ENCODE measurements at places on chromosomes 1 and 21.

DNA sequence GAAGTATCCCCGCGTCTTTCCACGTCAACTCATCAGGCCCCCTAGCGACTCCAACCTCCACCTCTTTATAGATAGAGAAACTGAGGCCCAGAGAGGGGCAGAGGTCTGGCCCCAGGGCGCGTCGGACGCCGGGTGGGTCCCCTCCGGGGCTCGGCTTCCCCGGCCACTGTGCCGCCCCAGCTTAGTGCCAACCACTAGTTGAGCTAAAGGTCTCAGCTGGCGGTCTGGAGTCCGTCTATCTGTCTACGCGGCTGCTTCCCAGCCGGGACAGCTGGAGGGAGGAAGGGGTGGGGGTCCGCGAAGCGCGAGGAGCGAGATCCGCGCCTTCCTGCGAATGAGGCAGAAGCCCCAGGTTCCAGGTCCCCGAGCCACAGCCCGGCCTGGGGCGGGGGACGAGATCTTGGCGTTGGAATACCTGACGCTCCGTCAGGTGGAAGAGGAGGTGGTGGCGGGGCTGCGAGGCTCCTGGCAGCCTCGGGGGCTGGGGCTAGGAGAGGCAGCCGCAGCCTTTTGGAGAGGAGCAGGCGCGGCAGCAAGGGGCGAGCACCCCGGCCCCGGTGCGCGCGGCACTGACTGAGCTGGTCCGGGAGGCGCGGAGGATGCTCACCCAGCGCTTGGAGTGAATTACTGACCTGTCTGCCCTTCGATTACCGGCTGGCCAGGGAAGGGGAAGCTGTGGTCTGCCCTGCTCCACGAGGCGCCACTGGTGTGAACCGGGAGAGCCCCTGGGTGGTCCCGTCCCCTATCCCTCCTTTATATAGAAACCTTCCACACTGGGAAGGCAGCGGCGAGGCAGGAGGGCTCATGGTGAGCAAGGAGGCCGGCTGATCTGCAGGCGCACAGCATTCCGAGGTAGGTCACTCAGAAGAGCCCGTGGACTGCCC lies 937 bp downstream of the PODN start:
- no peak for DNase-seq

DNA sequence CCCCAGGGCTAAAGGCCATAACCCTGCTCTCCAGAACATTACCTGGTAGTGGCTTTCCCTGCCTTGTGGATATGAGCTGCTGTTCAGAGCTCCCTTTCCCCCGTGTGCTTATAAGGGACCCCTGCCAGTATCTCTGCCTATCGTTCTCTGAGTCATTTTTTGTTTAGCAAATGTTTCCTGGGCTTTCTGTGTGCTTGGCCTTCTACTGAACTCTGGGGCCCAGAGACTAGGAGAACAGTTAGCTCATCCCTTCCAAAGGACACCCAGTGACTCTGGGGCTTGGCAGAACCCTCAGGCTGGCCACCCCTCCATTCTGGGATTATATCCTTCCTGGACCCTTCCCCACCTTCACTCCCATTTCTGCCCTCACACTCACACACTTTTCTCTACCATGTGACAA lies 80.8 kb upstream of the POU3F1 start:
- no peak for DNase-seq

GRCh38 chr1:40273547-40274166 lies 15.6 kb downstream of the ZMPSTE24 start:
- DNase-seq, result no peak

- no peak for DNase-seq
These were observed 30.2 kb downstream of the NDC1 start for GRCh38 chr1:53807916-53808315.

DNA sequence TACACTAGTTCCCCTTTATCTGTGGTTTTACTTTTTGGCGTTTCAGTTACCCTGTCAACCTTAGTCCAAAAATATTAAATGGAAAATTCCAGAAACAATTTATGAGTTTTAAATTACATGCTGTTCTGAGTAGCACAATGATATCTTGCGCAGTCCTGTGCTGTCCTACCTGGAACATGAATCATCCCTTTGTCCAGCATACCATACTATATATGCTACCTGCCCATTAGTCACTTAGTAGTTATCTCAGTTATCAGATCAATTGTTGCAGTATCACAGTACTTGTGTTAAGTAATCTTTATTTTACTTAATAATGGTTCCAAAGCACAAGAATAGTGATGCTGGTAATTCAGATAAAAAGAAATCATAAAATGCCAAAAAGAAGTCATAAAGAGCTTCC lies 52.7 kb downstream of the AGBL4 start:
- no peak for DNase-seq

DNA sequence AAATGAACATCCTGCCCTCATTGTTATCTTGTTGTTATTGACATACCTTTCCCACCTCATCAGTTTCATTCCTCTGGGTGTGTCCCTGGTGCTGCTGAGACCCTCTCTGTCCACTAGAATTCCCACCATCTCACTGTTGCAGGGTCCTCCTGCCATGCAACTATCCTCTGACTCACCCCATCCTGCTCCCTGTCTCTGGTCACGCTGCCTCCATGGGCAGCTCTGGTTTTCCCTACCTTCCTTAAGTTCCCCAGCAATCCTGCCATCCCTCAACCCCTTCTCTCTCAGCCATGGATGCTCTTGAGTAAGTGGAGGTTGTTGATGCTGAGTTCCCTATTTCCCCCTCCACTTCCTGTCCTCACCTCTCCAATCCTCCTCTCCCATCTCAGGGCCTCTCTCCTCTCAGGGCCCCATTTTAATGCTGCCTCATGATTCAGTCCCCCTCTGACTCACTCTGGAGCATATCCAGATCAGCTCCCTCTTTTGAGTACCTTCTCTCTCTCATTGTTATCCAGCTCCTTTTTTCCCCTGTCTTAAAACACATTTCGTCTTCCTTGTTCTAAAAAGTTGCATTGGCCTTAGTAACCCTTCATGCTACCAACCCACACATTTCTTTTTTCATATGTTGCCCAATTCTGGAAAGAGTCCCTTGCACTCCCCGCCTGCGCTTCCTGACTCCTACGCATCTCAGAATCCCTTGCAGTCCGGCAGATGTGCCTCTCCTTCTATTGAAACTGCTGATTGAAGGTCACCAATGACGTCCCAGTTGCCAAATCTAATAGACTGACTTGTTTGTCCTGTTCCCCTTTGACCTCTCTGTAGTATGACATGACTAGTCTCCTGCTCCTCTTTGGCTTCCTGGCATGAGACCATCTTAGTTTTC lies 92.0 kb downstream of the CNIH3 start:
- DNase-seq, result no peak

GRCh38 chr1:17277511-17278159 lies 28.7 kb downstream of the PADI3 start:
- no peak for DNase-seq

DNA sequence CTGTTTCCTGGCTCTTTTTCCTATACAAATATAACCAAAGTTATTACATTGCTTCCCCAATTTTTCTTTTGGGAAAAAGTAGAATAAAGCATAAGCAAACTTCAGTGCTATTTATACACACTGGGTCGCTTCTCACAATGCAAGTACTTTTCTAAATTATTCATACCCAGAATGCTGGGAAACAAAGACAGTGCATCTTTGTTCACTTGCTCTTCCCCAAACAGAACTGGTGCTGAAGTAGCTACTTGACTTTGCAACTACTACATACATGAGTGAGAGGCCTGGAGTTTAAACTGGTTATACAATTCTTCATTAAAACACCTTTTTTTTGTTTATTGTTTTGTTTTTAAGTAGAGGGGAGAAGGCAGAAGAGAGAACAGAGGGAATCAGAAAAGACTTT lies 40.2 kb downstream of the STX6 start:
- DNase-seq, result no peak

GRCh38 chr1:199029401-199029800 lies 390.6 kb downstream of the PTPRC start:
- DNase-seq, result peak; percentile 5

DNA sequence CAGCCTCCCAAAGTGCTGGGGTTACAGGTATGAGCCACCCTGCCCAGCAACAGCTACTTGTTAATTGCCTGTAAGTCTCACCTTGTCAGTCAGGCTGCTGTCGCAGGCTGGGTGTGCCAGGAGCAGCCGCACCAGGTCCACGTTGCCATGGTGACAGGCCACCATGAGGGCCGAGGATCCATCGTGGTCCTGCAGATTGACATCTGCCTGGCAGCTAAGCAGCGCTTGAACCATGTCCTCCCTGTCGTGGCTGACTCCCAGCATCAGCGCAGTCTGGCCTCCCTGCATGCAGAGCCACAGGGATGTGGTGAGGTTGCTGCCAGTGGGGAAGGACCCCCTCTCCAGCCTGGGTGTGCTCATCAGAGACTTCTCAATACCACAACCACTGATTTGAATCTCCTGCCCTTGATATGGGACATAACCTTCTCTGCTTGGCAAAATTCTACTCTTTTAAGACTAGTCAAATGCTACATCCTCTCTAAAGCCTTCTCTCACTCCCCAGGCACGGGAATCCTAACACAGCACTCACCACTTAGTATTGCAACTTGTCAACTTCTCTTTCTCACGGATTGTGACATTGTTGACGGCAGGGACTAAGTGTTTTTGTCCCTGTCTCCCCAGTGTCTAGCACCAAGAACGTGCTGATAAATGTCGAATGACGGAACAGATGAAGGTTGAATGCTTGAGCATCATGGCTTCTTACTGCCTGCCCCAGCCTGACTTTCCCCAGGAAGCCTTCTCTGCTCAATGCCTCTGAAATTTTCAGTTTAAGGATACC lies 52.9 kb downstream of the L1TD1 start:
- DNase-seq, result no peak

GRCh38 chr1:53643881-53644390 lies 95.0 kb downstream of the GLIS1 start:
- no peak for DNase-seq

DNA sequence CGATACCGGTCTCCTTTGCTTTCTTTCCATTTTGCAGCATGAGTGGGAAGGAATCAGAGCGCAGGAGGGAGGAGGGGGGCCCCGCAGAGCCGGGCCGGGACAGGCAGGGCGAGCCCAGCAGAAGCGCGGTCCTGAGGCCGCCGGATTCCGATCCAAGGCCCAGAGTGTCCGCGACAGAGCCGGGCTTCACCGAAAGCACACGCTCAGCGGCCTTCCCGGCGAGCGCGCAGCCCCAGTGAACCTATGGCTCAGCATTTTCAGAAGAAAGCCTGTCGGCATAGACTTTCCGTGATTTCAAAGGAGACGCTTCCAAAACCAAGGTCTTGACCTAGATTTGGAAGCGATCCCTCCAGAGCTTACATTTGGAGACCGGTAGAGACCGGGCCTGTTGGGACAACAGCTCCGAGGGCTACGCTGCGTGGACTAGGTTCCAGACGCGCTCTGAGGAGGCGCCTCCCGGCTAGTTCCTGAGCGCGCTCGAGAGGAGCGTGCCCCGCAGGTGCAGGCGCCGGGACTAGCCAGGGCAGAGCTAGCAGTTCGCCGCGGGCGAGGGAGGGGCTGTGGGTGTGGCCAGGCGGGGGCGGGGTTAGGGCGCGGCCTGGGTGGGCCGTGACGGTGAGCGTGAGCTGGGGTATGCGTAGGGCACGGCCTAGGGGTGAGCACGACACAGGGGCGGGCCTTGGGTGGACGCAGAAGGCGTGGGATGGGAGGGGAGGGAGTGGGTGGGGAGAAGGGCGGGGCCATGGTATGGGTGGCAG lies 27.8 kb upstream of the PRSS38 start:
- peak; percentile 95 for DNase-seq

DNA sequence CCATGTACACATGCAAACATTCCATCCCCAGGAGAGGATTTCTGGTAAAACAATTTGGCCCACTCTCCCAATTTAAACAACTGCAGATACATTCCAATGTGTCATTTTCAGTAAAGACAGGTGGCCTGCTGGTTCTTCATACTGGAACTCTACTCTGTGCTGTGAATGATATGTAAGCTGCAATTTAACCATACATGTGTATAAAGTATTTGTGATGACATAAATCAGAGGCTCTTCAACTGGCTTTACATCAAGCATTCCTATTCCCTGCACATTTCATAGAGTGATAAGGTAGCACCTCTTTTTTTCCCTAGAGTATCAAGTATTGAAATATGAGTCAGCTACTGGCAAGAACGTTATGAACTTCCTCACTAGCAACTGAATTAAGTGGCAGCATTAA lies 649.5 kb upstream of the ADGRL2 start:
- no peak for DNase-seq

Measured in SW480 (cell line).